GM20000 (cell line): ENCODE measurements at places on chromosomes 12 and 14.

- DNase-seq: no peak
Observed at GRCh38 chr12:56223571-56224101, 506 bp upstream of the NABP2 start.

DNA sequence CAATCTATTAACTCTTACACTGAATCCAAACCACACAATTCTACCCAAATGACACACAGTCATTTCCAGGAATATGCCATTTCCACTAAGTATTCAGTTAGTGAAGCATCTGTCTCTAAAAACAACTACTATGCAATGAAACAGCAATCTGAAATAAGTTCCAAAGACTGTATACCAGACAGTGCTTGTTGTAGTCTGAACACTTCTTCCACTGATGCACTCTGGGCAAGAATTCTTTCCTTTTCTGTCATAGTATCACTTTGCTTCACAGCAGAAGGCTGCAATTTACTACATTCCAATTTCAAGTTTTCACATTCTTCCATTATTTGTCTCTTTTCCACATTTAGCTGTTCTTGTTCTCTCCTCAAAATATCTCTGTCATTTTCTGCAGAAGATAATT is 25.8 kb downstream of the TRIP11 start:
- DNase-seq: no peak

DNA sequence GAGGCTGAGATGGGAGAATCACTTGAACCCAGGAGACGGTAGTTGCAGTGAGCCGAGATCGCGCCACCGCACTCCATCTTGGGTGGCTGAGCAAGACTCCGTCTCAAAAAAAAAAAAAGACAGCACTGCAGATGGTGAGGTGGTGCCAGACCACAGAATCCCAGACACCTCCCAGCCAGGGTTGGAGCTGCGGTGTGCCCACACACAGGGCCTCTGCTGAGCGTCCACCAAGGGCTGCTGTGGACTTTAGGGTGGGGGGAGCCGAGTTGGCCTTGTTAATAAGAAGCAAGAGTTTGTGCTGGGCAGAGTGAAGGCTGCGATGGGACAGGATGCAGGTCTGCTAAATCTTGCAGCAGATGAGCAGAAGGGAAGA is 14.2 kb downstream of the KMT5A start:
- DNase-seq: no peak

GRCh38 chr12:113894697-113895096 is 71.4 kb downstream of the RBM19 start:
- no peak for DNase-seq

DNA sequence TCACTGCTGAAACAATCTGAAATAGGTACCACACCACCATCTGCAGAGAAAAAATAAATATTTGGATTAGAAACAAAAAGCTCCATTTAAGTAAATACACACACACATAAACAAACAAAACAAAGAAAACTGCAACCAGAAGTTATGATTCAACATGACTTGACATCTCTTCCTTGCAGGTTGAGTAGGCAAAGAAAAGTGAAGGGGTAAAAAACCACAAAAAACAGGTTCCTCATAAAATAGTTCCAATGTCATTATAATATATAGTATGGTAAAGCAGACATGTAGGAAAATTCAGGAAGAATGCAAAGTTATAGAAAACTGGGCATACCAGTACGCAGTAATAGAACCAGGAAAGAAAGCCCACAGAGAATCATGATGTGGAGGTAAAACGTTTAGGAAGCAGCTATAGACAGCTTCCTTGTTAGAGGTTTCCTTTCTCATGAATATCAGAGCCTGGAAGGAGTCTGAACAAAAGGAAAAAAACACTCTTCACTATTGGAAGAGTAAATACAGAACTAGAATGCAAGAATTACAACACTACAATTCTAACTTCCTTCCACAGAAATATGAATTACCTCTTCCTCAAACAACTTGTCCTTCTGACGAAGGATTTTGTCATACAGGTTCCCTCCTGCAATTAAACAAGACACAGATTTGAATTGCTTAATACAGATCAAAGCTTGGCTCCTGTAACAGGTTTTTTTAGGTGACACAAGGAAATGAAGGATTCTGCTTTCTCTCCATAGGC is 6.1 kb downstream of the NEK9 start:
- DNase-seq: no peak

DNA sequence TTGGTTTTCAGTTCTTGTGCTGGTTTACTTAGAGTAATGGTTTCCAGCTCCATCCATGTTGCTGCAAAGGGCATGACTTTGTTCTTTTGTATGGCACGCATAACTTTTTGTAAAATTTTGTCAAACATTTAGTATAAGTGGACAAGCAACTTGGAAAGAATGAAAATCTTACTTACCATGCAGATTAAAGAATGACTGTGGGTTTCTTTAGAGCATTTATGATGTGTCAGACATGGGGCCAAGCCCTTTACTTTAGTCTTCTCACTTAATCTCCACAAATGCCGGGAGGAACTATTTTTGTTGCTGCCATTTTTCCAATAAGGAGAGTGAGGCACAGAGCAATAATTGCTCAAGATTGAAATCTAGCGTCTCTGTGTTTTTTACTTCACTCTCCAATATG is 652.5 kb upstream of the TBX3 start:
- no peak for DNase-seq

GRCh38 chr12:92756898-92757596 is 54.3 kb downstream of the PLEKHG7 start:
- no peak for DNase-seq

DNA sequence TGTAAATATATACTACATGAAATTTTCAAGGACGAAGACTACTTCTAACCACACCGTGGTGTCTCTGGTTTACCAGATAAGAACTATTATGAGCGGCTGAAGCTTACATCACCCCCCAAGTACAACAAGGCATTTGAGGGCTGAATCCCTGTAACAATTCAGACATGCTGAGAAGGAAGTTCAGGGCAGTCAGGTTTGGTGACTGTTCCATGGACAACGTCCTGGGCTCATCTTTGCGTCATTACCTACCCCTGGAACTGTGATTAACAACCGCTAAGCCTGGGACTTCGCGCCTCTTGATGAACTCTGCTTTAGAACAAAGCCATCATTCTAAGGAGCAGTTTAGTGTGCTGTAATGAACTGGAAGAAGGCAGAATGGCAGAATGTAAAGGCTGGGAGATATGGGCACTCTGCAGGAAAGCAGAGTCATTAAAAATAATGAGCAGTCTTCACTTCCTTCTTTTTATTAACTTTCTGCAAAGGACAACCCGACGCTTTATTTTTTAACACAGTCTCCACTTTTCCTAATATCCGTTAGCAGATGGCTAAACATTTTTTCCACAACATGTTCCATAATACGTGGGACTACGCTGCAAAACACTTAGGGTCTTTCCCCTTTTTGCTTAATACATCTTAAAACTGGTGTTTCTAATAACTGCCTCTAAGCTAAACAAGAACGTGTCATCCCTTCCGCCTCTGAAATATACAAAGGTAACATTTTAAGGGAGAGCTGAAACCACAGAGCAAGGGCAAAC is 263.2 kb downstream of the ADAMTS20 start:
- no peak for DNase-seq

DNA sequence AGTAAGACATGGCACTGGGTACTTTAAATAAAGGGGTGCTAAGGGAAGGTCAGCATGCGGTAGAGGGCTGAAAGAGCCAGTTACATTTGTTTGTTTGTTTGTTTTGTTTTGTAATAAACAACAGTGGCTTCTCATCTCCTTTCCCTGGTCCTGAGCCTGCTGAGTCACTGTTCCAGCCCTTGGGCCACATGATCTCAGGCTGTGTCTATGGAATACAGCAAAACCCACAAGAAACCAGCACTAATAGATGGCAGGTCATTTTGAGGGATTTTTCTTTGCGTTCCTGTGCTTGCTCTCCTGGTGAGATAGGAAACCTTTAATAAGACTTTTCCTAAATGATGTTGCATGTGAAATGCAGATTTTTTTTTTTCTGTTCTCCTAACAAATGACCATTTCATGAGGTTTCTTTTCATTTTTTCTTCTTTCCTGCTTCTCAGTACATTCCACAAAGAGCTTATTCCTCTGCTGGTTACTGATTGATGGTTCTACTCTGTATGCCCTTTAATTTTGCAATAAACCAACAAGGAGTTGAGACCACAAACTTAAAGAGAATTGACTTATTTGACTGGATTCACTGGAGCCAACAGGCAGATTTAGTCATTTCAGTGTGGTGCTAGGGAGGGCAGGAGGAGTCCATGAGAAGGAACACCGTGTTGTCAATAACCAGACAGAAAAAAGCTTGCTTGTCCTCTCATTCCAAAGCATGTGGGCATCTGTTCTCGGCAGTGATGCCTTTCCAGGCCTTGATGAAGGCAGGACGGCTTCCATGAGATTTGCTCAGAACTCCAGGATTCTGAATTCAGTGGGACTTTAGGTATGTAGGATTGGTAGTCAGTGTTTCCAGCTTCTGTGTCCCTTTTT is 459.2 kb downstream of the RAD51B start:
- DNase-seq: no peak

DNA sequence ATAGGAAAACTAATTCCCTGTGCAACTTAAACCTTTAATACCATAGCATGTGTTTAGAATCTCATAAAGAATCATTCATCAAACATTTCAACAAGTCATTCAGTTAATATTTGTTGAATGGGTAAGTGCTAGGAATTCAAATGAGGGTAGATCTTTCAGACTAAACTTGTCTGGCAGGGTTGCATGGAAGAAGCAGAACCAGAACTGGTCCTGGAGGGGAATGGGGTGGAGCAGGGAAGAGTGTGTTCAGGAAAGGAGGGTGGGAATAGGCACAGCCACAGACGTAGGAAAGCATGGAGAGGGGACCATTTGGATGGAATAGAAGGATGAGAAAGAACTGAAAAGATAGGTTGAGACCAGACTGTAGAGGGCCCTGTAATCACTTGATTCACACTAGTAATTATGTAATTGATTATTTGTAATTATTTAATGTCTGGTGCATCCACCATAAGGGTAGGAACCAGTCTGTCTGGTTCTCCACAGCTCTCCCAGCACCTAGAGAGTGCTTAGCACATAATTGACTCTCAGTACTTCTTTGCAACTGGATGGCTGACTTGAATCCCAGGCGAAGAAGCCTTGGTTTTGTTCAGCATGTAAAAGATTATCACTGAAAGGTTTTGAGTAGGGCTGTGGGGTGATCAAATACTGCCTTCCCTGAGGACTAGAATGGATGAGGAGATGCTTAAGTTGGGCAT is 3.0 kb upstream of the MAP3K9 start:
- no peak for DNase-seq

GRCh38 chr14:72869407-72870329 is 24.2 kb downstream of the DPF3 start:
- DNase-seq: no peak

DNA sequence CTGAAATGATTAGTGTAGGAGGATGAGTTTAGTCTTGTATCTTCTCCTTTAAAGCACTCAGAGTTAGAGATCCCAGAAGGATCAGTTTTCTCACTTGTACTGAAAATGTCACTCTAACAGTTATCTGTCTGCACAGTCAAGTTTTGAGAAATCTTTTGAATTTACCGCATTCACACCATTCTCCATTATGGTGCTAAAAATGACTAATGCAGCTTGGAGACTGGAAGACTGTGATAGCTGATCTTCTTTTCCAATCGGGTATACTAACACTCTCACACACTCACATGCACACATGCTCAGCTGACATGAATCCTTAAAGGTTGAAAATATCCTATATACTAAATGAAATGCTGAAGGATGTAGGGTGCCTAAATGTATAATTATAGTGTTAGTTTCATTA is 65.8 kb downstream of the SLC15A5 start:
- DNase-seq: no peak

- DNase-seq: no peak
Observed at GRCh38 chr14:25034803-25035681, 14.9 kb downstream of the STXBP6 start.

- no peak for DNase-seq
Observed at GRCh38 chr12:113222730-113223531, 1.7 kb downstream of the TPCN1 start.

GRCh38 chr14:62081951-62082350 is 319.7 kb downstream of the SNAPC1 start:
- DNase-seq: no peak

GRCh38 chr12:22399464-22400180 is 65.1 kb upstream of the ST8SIA1 start:
- no peak for DNase-seq

- DNase-seq: peak; percentile 37
Observed at GRCh38 chr12:94309373-94309772, 150.3 kb downstream of the CEP83 start.

DNA sequence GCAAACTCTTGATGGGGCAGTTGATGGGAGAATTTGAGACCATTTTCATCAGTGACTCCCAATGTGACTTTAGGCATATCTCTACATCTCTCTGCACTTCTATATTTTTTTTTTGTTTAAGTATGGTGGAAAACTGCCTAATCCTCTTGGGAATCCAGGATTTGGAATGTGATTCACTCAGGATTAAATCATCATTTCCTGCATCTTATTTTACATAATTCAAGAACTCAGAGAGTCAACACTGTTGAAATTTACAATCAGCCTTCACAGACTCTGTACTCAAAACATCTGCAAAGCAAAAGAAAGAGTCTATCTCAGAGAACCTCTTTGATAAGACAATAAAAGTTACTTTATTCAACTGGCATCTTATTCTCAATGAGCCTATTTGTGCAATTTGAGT is 260.7 kb upstream of the NOS1 start:
- no peak for DNase-seq

DNA sequence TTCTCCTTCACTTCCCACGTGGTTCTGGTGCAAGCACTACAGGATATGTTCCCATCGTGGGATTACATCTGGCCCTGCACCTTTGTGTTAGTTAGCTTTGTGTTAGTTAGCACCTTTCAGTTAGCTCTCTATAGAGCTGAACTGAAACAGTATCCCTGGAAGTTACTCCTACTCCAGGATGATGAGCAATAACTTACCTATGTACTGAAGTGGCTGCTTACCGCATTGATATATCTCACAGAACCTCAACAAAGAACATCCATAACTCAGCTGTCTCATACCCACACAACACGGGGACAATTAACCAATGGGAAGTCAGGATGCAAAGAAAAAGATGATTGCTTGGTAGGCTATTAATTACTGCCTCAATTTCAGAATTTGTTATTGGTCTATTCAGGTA is 146.6 kb downstream of the ASCL4 start:
- DNase-seq: no peak

- no peak for DNase-seq
Observed at GRCh38 chr14:45798659-45799058, 545.7 kb upstream of the MIS18BP1 start.

DNA sequence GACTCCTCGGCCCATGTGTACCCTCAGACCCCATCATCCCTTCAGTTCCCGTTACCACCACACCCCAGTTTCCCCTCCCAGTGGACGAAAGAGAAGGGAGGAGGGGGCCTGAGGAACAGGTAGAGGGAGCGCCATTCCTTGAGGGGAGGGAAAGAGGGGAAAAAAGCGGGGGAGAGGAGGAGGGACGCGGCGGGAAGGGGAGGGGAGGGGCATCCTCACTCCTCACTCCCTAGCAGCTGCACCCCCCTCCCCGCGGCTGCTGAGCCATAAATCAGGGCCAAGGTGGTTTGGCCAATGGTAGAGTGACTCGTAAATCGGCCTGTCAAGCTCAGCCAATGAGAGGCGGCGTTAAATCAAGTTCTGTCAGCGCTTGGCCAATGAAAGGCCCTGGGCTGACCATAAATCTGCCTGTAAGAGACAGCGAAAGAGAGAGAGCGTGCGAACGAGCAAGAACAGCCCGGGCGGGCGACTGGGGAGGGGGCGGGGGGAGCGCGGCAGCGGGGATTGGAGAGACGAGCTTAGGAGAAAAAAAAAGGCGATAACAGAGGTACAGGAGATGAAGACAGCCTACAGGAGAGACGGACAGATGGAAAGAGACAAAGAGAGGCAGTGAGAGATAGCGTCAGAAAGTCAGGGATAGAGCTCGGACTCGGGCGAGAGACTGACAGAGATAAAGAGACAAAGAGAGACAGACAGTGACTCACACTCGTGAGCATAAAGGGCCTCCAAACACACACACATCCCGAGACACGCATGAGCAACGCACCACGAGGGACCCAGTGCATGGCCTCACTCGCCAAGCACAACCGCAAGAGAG is 5.1 kb downstream of the GPR84 start:
- DNase-seq: peak; percentile 93
